ENCODE measurements at places on chromosomes 5 and 9.

DNA sequence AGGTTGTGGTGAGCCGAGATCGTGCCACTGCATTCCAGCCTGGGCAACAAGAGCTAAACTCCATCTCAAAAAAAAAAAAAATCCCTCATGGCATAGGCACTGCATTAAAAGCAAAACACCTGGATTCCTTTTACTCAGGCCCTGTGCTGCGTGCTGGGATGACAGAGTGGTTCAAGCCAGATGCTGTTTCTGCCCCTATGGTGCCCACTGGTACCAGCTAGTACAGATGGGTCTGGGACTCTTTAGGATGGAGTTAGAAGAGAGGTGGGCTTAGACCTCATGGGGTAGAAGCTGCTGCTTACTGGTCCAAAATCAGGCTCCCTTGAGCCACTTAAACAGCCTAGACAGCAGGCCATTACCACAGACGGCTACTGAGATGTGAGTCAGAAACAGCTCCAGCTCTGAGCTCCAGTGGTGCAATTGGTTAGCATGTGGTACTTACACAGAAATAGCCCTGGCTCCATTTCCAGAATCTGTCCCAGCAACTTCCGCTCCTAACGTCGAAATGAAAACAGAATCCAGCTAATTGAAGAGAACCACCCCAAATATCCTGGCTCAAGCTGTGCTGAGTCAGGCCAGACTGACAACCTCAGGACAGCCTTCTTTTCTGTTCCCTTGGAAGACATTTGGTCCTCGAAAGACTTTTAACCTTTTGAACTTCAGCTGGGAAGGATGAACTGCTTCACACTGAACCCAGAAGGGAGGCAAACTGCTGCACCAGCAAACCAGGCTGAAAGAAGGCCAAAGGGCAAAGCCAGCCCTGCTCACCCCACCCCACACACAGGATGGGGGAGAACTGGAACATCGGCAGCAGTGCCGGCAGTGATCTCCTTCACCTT is 15.5 kb downstream of the C5orf15 start:
- DNase-seq: peak; percentile 86

- DNase-seq: no peak
Observed at GRCh38 chr5:170108266-170108785, 2.6 kb downstream of the FOXI1 start.

GRCh38 chr9:93048566-93049448 is 9.7 kb upstream of the SUSD3 start:
- no peak for DNase-seq

DNA sequence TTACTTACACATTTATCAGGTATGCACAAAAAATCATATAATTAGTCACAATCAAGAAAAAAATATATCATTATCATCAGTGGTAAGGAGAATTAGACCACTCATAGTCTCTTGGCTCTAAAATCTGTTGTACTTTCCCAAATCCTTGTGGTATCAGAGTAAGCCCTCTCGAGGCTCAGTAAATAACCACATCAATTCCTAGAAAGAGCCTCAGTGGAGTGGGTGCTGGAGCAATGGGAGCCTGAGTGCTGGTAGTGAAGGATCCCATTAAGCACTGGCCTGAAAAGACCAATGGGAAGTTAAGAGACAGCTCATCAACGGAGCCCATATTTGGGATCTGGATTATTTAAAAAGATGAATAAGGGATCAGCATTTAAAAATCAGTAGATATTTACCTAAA is 130.3 kb upstream of the EFNA5 start:
- DNase-seq: no peak

- DNase-seq: no peak
Observed at GRCh38 chr5:2603272-2603575, 148.3 kb downstream of the IRX2 start.

DNA sequence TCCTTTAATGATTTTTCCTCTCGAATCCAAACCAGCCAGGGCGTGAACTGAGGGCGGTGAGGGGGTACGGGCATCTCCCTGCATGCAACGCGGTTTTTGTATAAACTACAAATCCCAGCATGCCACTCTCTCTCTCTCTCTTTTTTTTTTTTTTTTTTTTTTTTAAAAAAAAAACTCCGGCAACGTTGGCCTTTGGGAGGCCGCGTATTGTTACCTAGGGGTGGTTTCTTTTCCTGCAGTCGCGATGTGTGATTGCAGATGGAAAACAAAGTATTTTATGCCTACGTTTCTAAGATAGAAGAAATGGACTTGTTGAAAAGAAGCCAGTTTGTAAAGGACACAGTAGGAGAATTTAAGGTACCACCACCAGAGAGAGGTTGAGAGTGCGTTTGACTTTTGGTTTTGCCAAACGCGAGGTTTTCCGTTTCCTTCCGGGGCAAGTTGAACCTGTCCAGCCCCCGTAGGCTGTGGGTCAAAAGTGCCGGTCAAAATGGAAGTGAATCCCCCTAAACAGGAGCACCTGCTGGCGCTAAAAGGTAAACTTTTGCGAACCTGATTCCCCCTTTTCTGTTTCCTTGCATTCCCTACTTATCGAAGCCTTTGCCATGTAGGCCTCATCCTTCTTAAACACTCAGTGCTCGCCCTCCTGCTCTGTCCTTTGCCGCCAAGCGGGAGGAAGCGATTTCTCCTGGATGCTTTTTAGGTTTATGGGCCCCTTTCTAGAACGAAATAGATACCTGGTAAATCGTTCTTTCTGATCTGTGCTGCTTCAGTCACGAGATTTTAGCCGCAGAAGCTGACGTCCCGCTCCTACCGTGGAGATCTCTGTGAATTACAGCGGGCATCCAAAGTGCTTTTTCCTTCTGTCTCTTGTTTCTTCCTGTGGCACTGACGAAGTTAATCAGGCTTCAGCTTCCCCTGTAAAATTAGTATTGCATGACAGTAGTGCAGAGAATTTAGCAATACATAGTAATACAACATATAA is at the start of the genes SHLD3 and TRAPPC13:
TSS of gene SHLD3 (plus strand) at position 457 of the 985 bp plus-strand sequence. CDS start 4,561 bp downstream, outside the sequence.
TSS of gene TRAPPC13 (plus strand) at position 457 of the 985 bp plus-strand sequence. CDS start at position 491, 34 bp downstream.
- DNase-seq: peak; percentile 56

DNA sequence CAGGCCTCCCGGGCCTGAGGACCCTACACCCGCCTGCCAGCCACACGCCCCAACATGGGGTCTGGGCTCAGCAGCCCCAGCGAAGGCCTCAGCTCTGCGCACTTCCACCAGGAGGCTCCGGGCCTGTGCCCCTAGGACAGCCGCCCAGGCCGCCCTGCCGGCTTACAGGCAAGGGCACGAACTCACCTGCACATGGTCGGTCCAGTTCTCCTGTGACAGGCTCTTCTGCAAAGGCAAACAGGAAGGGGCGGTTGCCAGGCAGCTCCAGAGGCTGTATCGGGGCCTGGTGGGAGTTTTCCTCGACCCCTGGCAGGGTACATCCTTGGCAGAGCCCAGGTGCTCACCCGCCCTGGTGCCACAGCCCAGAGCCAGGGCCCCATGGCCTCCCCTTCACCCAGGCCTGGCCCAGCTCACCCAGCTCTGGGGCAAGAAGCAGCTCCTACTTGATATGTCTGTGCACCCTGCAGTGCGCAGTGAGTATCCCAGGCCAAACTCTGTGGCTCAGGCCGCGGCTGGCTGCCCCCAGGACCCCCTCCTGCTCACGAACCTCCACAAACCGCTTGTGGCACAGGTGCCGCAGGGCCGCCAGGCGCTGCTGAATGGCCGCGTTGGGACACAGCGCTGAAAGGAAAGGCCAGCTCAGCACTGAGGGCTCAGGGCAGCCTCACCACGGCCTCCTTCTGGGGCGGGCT is 52.2 kb upstream of the NRARP start:
- no peak for DNase-seq

Data from AG09319 (cell line).